Activated CD8-positive, alpha-beta memory T cell treated with anti-CD3 and anti-CD28 coated beads for 48 hours (primary cell): ENCODE measurements at places on chromosomes 1 and 21.

DNA sequence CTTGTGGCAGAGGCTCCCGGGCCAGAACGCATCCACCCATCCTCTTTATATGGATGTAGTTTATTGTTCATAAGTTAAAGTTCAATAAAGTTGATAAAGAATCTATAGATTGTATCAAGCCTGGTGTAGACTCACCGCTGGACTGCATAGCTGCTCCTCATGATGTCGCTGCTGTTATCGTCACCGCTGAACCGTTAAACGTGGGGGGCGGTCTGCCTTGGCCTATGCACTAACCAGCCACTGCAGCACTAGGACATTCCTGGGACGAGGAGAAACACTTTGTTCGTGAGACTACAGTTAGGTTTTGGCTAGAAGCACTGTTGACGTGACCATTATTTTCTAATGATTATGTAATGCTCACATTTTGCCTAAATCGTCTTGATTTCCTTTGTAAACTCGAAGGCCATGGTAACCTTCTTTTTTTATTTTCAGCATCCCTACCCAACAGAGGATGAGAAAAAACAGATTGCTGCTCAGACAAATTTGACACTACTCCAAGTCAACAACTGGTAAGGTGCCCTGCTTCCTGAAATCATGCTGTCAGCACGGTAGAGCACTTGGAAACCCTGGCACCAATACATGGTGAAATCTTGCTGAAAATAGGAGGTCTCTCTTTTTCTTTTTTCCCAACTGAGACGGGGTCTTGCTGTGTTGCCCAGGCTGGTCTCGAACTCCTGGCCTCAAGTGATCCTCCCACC, 50.2 kb downstream of the PKNOX1 start:
- no peak for DNase-seq

DNA sequence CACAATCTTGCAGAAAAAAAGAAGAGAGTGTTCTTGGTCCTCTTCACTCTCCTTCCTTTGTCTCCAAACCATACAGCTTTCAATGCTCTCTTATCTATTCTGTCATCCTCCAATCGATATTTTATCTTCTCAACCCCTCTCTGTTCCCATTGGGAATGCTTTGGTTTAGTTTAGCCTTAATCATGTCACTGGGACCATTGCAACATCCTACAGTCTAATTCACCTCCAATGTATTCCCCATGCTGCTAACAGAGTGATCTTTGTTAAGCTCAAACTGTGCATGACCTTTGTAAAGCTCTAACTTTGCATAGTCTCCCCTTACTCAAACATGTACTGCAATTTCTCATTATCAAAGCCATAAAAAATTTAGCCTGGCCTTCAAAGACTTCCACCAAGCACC, 2.9 kb downstream of the MPL start:
- DNase-seq, result no peak

- no peak for DNase-seq
Measured at GRCh38 chr1:15758953-15759661, 512 bp downstream of the FBLIM1 start.

DNA sequence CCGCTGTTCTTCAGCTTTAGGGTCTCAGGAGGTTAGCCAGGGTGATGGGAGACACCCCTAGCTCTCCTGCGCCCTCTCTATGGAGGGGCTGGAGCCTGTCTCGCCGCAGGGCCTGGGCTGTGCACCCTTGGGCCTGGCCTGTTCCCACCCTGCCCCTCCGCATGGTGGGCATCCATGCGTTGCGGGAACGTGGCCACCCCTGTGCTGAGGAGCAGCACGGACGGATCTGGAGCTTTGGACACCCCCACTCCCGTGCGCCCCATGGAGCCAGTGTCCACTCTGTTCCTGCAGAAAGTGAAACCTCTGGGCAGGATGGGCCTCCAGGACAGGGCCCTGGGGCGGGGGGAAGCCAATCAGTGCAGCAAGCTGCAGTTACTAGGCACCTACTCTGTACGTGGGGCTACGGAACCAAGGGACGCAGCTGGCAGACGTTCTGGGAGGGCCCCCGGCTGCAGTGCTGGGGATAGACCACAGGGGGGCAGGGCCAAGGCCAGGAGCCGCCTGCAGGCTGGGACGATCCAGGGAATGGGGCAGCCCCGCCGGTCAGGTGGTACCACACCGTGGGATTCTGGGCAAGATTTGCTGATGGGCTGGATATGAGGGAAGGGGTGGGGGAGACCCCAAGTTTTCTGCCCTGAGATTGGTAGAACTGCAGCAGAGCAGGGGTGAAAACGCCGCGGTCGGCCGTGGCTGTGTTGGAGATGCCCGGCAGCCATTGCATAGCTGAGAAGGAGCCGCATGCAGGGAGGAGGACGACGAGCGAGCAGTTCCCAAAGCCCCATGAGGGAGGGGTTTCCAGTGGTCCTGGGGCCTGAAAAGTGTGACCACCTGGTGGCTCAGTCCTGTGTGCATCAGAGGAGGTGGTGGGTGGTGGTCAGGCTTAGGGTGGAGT, 43.3 kb downstream of the TP73 start:
- no peak for DNase-seq

- DNase-seq, result no peak
Measured at GRCh38 chr1:232384171-232384883, 245.6 kb downstream of the SIPA1L2 start.

GRCh38 chr1:222104694-222105392, 363.0 kb upstream of the DUSP10 start:
- DNase-seq, result no peak

DNA sequence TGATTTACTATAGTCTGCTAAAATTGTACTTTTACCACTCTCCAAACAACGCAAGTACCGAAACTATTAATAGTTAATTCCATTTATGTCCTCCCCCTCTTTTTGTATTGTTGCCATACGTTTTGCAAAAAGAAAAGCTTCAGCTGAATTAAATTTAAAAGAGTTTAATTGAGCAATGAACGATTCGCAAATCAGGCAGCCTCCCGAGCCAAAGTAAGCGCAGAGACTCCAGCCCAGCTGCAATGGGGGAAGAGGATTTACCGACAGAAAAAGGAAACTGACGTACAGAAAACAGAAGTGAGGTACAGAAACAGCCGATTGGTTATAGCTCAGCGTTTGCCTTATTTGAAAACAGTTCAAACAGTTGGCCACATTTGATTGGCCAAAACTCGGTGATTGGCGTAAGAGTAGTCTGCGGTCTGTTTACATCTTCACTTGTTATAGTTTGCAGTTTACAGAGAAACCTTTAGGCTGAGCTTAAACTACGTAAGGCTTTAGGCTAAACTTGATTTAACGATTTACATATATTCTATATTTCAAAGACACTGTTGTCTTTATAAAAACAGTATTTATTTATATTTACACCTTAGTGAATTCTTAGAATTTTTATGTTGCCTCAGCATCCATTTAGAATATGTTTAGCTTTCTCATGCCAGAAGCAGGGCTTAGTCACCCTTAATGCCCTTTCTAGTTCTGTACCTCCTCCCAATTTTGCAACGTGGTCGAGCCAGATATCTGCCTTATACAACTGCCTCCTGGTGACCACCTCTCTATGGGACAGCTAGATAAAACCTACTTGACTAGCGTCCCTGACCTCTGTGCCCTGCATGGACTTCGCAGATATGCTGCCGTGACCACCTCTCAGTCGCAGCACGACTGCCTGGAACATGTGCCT, 23.8 kb downstream of the CR1 start:
- no peak for DNase-seq
